Nephron progenitor cell (in vitro differentiated cells): ENCODE measurements at places on chromosomes 6 and 20.

- no peak for DNase-seq
These were observed 57.5 kb upstream of the SNRPB2 start for GRCh38 chr20:16672299-16672698.

DNA sequence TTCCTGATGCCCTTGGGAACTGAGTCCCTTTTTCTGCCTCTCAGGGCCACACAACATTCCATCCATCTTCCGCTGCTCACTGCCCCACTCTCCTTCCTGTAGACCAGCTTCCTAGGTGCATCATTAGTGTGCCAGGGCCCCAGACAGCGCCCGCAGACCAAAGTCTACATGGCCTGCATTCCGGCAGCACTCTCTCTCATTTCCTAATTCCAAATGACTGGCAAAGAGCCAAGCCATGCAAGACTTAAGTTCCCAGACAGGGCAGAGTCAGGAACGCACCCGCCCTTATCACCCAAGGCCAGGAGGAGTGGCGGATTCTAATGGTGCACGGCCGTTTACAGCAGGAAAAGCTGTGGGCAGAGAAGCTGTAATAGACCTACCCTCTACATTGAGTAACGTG is 159.8 kb upstream of the ARID1B start:
- no peak for DNase-seq

GRCh38 chr6:32096394-32097258 is 12.5 kb downstream of the TNXB start:
- DNase-seq: no peak

DNA sequence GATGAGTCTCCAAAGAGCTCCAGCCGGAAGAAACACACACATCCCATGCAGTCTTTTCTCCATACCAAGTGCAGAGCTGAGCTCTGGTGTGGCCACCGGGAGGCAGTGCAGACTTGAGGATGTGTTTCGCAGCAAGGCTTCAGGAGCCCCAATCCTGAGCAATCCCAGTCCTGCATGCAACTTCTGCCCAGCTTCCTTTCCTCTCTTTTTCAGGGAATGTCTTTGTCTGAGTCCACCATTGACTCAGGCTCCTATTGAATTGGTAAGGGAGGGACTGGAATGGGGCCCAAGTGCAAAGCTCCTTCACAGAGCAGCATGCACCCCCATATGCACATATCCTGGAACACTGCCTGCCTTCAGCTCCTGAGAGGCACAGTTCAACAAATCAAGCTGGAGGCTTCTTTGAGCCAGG is 50.5 kb upstream of the ASIP start:
- DNase-seq: peak; percentile 71

DNA sequence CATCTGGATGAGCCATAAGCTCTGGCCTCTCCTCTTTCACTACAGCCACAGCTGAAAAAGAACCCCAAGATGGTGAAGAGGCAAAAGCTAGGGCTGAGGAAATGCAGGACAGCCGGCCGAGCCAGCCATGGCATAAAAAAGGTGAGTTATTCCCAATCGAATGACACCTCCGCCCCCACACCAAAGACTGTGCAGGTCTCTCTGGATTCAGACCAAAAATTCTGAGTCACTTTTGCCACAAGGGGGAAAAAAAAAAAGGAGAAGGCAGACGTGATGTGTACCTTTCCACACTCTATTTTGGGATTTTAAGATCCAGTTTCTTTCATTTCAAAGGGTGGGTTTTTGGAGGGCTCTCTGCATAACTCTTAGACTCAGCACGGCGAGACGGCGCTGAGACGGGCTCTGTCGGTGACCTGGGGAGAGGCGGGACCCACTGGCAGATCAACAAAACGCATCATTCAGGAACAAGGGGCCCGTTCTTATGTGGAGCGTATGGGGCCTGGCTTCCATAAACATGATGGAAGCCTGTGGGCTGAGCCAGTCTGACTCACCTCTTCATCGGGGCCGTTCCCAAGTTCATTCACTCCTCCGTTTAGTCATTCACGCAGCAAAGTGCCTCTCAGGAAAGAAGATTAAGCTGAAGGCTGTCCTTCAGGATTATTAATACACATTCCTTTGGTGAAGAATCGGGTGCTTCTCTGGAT is 54.8 kb downstream of the NFATC2 start:
- DNase-seq: no peak

DNA sequence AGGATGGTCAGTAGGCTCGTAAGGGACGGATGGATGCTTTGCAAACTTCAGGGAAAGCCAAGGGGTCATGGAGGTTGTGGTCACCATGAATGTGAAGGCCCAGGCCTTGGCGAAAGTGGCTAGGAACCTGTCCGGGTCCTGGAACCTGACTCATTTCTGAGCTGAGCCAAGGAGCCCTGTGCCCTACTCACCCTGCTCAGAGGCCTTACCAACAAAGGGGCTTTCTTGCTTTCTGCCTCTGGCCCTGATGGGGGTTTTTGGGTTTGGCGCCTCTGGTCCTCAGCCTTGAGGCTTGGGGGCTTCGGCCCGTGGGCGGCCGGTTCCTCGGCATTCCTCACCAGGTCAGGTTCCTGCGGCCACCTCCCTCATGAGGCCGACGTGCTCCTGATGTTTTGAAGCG is 155.1 kb downstream of the DTNBP1 start:
- no peak for DNase-seq

- no peak for DNase-seq
These were observed 21.0 kb downstream of the TCF15 start for GRCh38 chr20:588932-589672.

- DNase-seq: no peak
These were observed 80.0 kb downstream of the CBFA2T2 start for GRCh38 chr20:33569802-33570391.

- no peak for DNase-seq
These were observed 7.4 kb upstream of the LSM14B start for GRCh38 chr20:62114894-62115293.

DNA sequence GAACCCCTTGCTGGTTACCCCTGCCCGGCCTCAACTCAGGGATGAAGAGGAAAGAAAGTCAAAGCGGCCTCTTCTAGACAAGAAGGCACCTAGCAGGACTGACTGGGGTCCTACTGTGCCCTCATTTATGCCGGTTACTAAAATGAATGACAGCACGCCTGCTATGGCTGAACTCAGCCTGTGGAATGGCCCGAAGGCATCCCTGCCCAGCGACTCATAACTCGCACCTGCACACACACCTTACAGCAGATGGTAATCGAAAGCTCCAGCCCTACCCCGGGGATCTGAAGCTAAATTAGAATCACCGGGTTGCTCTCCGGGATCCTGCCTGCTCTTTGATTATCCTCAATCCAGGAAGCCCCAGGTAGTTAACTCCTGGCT is 747 bp upstream of the TXNDC5 start:
- no peak for DNase-seq
